ENCODE measurements at places on chromosomes 11 and 22.

DNA sequence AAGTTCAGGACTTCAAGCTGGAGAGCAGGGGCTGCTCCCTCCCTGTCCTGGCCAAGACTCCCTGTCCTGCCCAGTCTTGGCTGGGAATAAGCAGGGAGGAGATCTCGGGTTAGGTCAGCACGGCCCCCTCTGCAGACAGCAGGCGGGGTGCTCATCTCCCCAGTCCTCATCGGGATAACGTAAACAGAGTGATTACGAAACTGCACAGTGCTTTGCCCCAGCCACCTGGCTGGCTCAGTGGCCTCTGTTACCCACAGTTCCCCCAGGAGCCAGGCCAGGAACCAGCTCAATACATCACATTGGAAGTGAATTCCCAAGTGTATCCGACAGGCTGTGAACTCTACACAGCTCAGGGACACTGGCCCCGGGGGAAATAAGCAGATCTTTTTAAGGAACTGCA is 42.7 kb upstream of the KCNJ11 start:
- DNase-seq: no peak

- DNase-seq: no peak
These were observed 58.1 kb downstream of the LINC01488 start for GRCh38 chr11:69539416-69540117.

GRCh38 chr11:68120273-68121066 is 718 bp downstream of the CHKA start:
- DNase-seq: peak; percentile 77

DNA sequence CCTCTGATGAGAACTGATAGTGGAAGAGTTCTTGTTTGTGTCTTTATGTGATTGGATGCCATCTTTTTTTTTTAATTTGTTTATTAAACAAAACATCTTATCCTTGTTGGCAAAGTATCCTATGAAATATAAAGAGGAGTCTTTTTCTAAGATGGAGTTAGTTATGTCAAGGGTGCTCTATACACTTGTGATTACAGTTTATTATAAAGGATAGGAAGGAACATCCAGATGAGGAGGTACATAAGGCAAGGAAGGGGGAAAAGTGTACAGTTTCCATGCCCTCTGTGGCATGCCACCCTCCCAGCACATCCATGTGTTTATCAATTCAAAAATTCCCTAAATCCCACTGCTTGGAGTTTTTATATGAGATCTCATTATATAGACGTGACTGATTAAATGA is 7.4 kb upstream of the RBMXL2 start:
- DNase-seq: no peak

DNA sequence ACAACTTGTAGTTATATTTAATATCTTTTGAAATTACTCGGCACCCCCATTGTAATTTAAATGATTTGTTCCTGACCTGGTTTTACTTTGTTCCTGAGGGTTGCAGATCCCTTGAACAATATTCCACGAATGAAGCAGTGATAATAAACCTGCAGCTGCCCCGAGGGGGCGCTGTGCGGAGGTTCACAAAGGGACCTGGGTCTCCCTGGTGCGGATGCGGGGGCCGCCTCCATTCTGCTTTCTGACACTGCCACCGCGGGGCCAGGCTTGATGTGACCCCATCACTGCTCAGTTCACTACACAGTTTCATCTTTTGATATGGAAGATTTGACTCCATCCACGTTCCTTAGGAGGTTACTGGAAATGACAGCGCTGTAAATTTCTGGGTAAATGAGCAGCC is 62.9 kb upstream of the PRODH start:
- DNase-seq: no peak

GRCh38 chr11:74070723-74071492 is 62.0 kb upstream of the UCP3 start:
- DNase-seq: no peak

DNA sequence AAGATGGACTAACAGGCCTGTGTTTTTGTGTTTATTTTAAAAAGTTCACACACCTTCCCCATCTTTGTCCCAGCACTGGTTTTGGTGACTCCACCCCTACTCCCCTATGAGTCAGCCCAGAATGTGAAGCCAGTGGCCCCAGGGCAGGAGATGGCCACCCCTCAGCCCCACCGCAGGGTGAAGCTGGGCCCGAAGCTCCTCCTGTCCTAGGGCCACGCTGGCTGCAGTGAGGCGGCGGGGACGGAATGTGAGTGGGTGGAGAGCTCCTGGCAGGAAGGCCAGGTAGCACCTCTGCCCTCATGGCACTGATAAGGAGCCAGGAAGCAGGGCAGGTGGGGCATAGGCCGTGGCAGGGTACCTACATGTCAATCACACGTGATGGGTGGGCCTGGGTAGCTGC is 39.9 kb downstream of the SGSM3 start:
- DNase-seq: no peak

DNA sequence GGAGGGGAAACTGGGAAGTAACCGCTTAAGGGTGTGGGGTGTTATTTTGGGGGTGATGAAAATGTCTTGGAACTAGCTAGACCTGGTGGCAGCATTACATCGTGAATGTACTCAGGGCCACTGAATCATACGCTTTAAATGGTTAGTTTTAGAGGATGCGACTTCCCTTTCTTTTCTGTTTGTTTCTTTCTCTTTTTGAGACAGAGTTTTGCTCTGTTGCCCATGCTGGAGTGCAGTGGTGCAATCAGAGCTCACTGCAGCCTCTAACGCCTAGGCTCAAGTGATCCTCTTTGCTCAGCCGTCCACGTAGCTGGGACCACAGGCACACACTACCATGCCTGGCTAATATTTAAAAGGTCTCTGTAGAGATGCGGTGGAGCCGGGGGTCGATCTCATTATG is 5.6 kb upstream of the MIAT start:
- no peak for DNase-seq

DNA sequence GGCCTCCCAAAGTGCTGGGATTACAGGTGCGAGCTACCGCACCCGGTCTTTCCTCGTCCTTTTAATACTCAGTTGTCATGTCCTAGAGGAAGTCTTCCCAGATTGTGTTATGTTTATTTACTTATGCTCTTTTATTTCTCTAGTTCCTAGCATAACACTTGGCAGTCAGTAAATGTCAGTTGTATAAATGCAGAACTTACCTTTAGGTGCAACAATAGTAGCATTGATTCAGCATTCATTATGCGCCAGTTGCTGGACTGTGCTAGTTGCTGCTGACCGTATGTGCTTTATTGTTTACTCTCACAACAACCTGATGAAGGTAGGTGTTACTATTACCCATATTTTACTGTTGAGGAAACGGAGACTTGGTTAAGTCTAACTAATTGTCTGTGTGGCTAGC is 20.8 kb downstream of the QSER1 start:
- no peak for DNase-seq

DNA sequence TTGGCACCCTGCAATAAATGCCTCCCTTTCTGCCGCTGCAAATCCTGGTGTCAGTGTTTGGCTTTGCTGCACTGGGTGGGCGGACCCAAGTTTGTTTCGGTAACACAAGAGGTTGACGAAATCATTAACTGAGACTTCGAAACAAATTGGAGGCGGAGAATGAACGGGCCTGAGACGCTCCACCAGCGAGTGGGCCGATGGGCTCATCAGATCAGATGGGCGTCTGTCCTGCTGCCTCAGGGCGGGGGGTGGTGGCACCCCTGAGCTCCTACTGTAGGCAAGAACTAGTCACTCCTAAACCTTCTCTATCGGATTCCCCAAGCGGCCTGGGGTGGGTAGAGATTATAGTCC is 918 bp upstream of the CAPN5 start:
- DNase-seq: no peak

DNA sequence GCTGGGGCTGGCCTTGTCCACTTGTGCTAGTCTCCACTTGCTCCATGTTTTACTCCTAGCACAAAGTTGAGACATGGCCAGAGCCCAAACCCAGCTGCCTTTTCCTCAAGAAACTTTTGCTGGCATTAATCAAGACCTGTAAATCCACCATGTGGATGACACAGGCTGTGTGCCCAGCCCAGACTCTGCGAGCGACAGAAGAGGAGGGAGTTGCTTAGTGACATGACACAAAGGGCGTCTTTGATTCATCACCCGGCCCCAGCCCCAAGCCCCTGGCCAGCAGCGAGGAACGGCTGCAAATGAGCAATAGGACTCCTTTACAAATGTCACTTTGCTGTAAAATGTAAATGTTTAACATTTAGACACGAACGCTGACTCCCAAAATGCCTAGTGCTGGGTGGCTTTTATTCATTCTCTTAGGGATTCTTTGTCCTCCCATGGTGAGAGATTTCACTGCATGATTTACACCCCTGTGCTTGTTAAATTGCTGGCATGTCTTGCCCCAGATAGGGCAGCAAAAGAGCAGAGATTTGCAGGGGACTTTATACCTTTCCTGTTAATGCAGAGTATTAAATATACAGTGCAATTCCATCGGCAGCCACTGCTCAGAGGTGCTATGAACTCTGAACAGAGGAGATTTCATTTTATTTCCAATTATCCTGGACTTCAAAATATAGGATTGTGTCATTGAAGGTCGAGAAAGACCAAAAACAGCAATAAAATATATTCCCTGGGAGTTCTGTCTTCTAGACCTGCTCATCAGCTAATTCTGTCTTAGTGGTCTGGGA is 263.6 kb upstream of the NCAM1 start:
- no peak for DNase-seq

DNA sequence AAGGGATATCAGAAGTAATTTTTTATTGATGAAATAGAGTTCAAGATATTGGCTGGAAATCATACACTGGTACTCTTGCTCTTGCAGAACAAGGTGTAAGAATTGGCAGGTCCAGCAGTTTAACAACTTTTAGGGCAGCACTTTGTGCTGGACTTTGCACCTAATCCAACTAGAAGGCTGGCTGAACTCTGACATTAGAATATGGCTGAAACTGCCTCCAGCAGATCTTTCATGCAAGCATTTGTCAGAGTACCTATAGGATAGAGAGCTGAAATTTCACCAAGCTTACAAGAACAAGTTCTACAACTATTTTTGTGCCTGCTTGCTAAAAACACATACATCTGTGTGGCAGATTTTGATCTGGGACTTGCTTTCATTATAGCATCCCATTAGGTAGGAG is 17.2 kb downstream of the HPS5 start:
- DNase-seq: no peak

GRCh38 chr22:42773167-42773566 is 52.5 kb upstream of the A4GALT start:
- DNase-seq: no peak

DNA sequence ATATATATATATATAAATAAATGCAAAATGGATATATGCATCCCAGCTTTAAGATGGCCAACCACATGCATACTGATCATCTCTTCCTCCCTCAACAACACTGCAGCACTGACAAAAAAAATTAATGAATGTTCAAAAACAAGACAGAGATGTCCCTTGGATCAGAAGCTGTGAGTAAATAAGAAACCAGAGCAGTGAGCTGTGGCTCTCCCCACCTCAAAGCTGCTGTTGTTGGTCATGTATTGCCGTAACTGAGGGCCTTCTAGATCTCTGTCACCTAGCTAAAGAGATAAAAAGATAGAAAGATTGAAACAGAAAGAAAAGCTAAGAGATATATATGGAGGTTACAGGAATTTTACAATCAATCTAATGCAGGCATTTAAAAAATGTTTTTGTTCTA is 15.5 kb upstream of the TMEM135 start:
- DNase-seq: no peak

DNA sequence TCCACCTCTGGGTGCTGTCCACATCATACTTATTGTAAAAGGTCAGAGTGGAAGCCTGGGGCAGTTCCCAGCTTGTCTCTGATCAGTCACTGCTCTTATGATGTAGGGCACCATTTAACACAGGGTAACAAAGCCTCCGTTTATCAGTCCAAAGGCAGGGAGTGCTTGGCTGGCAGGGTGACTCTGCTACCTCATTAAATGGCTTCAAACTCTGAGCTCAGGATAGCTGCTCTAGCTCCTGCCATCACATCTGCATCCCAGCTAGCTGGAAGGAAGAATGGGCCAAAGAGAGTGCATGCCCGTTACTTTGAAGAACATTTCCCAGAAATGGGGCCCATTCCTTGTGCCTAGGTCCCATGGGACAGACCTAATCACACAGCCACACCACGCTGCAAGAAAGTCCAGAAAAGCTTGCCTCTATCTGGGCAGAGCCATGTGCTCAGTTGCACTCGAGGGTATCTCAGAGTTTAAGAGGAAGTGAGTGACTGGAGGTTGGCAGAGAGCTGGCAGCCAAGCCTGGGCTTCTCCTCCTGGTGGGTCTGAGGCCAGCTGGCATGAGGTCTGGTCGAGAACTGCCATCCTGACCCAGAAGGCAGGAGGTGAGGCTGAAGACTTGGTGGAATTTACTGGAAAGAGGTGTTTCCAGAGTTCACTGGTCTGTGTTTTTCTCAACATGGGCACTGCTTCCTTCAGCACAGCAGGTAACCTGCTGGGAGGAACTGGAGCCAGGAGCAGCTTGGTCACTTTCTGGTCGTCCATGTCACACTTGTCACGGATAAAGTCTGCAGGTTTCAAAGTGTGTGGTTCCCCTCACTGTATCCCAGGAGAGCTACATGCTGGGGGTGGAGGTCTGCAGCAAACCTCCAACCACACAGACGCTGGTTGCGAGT is 935.7 kb downstream of the BRD1 start:
- no peak for DNase-seq

DNA sequence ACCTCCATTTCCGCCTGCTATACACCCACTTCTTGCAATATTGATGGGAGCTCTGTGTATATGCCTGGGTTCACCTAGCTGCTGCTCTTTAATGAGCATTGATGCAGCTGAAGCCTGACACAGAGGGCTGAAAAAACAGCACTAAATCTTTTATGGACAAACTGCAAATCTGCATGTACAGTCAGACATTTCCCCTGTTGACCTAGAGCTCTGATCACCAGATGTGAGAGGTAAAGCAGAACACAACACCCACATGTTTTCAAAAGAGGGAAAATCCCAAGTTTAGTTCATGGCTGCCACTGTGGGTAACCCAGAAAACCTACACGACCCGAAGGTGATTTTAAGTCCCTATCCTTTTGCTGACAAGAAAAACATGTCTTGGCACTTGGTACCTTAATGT is 303.0 kb upstream of the PITPNB start:
- no peak for DNase-seq

DNA sequence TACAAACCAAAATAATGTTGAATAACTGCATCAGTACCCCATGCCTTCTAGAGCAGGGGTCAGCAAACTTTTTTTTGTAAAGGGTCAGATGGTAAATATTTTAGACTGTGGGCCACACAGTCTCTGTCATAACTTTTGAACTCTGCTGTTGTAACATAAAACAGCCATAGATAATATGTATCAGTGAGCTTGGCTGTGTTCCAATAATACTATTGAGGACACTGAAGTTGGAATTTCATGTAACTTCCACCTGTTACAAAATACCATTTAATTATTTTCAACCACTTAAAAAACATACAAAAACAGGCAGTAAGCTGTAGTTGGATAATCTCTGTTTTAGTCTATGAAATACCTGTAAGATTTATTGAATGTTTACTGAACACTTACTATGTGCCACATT is 55.2 kb downstream of the PICALM start:
- no peak for DNase-seq

DNA sequence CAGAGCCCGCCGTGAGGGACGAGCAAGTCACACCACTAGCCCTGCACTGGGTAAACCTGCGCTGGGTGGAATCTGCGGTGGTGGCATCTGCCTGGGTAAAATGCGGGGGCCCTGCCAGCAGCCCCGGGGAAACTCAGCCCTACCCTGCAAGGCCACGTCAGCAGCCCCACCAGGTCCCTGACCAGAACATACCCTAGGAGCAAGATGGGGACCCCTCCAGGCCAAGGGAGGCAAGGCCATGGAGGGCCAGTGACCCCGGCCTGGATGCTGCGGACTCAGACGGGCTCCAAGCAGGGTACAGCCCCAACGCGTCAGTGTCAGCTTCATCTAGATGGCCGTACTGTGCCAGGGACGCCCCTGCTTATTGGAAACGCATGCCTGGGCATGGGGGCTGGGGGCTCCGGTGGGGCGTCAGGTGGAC is 26.3 kb downstream of the TOLLIP start:
- no peak for DNase-seq

- no peak for DNase-seq
These were observed 23.9 kb upstream of the ACR start for GRCh38 chr22:50714150-50714549.

All from liver (tissue), 10 donors.